ENCODE measurements at places on chromosomes 2 and 18.

GRCh38 chr2:108423067-108423466 lies 25.9 kb upstream of the GCC2 start:
- DNase-seq: no peak

GRCh38 chr2:199307461-199307860 lies 150.3 kb downstream of the SATB2 start:
- no peak for DNase-seq

DNA sequence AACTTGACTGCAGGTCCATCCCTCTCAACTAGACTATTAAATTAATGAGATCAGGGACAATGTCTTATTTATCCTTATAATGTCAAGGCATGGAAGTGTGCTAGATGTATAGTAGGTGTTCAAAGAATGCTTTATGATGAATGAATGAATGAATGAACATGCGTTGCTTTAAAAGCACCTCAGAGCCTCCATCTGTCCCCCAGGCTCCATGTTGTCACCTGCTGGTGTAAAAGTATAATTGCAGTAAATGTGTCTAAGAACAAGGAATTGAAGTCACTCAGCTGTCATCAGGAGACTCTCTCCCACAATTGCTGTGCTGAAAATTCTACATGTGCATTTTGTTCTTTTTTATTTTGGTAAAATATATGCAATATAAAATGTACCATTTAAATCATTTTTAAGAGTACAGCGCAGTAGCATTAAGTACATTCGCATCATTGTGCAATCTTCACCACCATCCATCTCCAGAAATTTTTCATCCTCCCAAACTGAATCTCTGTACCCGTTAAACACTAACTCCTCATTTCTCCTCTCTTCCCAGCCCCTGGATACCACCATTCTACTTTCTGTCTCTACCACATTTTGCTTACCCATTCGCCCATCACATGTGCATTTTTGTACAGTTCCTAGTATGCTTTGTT lies 52.6 kb downstream of the GNAL start:
- DNase-seq: no peak

GRCh38 chr2:187075671-187076070 lies 226.7 kb upstream of the ZSWIM2 start:
- no peak for DNase-seq

DNA sequence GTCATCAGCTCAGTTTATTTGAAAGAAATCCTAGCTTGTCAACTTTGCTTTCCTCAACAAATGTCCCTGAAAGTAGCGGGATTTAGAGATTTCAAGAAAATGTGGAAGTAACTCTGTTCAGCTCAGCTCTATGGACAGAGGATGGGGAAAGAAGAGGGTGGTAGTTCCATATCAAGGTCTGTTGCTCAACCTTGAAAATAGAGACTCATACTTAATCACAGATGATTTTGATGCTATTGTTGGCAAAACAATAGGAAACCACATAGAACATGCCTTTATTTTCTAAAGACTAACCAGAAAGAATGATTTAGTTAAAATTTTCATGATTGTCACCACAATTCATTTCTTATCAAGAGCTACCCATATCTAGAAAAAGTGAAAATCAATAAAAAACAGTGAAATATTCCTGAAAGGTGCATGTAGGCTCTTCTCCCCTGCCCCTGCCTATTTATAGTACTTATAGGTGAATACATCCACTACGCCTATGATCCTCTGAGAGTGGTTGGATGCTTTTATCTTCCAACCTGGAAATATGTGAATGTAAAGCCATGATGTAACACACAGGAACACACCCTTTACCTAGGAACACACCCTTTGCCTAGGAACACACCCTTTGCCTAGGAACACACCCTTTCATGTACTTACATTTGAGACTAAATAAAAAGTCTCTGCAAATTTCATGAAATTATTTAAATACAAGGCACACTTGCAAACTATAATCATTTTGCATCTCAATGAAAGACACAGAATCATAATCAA lies 65.8 kb downstream of the ETAA1 start:
- DNase-seq: no peak

- DNase-seq: no peak
Measured at GRCh38 chr2:154758871-154759270, 60.4 kb downstream of the KCNJ3 start.

DNA sequence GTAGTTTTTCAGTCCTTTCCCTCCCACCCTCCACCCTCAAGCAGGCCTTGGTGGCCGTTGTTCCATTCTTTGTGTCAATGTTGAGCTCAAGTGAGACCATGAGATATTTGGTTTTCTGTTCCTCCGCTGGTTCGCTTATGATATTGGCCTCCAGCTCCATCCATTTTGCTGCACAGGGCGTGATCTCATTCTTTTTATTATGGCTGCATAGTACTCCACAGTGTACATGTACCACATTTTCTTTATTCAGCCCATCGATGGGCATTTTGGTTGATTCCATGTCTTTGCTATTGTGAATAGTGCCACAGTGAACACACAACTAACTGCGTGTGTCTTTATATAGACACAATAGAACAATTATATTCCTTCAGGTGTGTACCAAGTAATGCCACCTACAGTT lies 14.1 kb downstream of the AGAP1 start:
- DNase-seq: no peak

DNA sequence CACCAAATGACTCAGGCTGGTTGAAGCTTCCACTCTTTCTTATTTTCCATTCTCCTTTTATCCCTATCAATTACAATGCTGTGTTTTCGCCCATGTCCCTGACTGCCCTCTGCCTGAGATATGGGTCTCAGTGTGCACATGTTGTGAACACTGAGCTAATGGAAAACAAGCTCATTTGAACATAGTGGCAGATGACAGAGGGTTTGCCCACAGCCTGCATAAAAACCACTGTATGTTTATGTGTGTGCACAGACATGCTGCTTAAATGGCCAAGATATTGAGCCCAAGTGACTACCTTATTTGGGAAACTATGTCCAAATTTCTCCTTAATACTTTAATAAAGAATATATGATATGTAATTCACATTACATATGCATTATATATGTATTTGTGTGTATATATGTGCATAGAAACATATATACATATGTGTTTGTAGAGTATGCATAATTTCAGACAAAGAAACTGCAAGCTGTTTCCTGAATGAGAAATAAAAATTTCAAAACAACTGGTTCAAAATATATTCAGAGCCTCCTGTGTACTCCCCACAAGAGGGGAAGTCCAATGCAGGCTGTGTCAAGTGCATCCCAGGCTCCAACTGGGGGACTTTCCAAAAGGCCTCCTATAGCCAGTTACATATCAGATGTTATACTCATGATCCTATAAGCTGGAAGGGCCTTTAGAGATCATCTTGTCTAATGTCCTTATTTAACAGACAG lies 92.7 kb upstream of the CD302 start:
- no peak for DNase-seq

GRCh38 chr2:241943209-241943850 lies 73.8 kb downstream of the RTP5 start:
- no peak for DNase-seq

- DNase-seq: no peak
Measured at GRCh38 chr2:222214885-222215284, 83.9 kb downstream of the PAX3 start.

DNA sequence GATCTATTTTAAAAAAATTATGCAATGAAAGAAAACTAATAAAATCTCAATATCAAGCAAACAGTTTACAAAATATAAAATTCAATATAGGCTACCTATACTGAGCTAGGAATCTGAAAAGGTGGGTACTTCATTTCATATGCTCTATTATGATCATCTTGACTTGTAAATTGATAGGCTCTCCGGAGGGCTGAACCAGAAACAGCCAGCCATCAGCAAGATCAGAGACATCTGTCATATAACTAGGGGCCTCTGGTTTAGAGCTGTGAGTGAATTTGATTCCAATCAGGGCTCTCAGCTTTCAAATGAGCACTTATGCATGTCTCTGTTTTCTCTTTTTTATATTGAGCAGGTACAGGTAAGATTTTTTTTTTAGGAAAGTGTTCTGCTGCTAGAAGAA lies 114.2 kb downstream of the SPHKAP start:
- no peak for DNase-seq

GRCh38 chr2:240277807-240278522 lies 137.5 kb upstream of the OTOS start:
- DNase-seq: no peak

All from stimulated activated CD8-positive, alpha-beta memory T cell treated with anti-CD3 and anti-CD28 coated beads, Interleukin-15, amount 100 ng/mL, for 48 hours (primary cell).